ENCODE measurements at places on chromosomes 5 and 9.

DNA sequence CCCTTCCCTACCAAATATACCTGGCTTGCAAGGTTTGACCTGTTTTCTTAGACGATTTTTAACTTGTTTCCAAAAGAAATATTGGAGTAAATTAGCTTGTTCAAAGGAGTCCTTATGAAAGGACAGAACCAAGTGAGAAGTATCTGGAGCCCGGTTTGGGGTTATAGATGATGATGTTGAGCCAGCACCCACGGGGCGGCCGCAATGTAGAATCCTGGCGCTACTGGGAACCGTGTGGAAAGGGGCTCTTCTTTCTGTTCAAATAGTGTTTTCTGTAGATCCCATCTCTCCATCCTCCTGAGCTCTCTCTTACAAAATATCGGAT is 517 bp upstream of the EXOSC2 start:
- no peak for DNase-seq

GRCh38 chr5:39016587-39017275 is 57.5 kb downstream of the RICTOR start:
- no peak for DNase-seq

GRCh38 chr9:119792242-119792641 is 423.0 kb upstream of the BRINP1 start:
- no peak for DNase-seq

GRCh38 chr9:125479846-125480615 is 218.4 kb downstream of the GAPVD1 start:
- no peak for DNase-seq

DNA sequence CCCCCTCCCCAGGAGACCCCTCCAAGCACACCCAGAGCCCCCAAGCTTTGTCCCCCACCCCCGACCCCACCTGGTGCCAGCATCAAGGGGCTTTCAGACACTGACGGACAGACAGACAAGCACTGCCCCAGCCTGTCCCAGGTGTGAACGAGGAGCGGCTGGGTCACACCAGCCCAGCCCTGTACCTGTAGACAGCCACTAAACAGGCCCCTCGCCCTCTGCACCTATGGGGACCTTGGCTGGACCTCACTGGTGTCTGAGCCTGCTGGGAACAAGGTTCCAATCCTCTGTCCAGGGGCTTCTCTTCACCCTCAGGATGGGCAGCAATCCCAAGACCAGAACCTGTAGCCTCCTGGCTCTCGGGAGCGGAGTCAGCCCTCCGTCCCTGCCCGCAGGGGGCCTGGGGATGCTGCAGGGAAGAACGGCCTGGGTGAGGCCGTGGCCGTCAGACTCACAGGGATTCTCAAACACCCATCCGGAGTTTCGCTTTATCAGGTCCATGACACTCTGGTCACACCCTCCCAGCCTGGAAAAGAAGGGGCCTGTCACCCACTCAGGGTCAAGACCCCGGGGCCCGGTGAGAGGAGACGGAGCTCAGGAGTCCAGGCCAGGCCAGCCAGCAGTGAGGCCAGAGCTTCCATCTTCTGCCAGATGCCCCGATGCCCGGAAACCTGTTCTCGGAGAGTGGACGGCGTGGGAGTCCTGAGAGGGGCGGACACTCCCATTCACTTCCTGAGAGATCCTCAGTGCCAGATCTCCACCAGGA is 2.8 kb downstream of the LCN6 start:
- no peak for DNase-seq

DNA sequence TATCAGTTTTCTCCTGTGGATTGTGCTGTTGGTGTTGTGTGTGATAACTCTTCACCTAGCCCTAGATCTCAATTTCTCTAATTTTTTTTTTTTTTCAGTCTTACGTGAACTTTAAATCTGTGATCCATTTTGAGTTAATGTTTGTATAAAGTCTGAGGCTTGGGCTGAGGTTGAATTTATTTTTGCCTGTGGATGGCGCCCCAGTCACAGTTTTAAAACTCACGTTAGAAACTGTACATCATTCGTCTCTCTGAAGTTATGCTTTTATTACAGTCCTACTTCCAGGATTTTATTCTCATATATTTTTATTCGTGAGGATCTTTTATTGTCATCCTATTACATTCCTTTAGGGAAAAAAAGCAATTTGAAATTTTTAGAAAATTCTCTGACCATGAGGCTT is 103.1 kb downstream of the EHMT1 start:
- peak; percentile 42 for DNase-seq

GRCh38 chr5:28691526-28691925 is 1653.1 kb upstream of the CDH9 start:
- no peak for DNase-seq

DNA sequence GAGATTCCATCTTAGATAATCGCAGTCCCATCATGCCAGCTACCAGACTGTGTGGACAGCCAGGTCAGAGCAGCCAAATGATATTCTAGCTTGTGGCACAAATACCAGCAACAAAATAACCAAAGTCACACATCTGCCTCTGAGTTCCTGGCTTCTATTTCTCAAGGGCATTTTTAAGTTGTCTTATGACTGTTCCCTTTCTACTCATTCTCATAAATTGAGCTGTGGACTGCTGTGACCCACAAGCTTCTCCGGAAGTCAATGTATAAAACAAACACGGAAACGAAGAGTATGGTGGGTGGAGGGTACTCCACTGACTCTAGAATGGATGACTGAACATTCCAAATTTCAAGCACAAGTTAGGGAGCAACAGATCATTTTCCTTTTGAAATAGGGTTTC is 43.9 kb downstream of the PDCD1LG2 start:
- no peak for DNase-seq

GRCh38 chr9:33649463-33649862 is 125.4 kb downstream of the ANKRD18B start:
- DNase-seq, result no peak

DNA sequence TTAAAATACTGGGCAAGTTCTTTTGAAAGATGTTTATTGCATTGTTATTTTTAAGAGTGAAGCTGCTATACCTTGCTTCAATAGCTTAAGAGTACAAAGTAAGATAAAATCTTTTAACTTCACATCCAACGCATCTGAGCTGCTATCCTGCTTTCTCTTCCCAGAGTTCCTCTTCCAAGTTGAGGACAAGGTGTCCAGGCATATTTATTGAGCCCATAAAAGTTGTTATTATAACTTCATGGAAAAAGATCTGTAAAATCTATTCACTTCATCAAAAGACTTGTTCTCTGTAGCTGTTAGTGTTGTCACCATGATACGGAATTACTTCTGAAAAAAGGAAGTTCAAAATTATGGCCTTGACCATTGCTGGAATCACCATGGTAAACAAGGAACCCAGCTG is 306.2 kb upstream of the ELAVL2 start:
- DNase-seq, result no peak

DNA sequence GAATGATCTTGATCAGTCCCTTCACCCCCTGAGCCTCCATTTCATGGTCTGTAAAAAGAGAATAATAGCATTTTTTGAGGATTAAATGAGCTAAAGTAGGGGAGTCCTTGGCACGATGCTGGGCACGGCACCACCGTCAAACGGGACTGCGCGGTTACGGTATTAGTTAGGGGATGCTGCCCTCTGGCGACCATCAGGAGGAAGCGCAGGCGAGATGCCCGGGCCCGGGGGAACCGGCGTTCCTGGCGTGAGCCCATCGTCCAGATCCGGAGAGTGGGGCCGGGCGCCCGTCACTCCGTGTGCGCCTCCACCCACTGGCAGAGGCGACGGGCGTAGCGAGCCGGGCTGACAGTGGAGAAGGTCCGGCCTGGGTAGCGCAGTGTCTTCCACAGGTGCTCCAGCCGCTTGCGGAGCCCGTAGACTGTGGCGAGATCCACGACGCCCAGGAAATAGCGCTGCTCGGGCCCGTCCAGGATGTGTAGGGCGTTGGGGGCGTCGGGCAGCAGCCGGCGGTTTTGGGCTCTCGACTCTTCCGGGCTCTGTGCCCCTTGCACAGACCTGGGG is 4.8 kb upstream of the ST6GALNAC4 start:
- peak; percentile 83 for DNase-seq

DNA sequence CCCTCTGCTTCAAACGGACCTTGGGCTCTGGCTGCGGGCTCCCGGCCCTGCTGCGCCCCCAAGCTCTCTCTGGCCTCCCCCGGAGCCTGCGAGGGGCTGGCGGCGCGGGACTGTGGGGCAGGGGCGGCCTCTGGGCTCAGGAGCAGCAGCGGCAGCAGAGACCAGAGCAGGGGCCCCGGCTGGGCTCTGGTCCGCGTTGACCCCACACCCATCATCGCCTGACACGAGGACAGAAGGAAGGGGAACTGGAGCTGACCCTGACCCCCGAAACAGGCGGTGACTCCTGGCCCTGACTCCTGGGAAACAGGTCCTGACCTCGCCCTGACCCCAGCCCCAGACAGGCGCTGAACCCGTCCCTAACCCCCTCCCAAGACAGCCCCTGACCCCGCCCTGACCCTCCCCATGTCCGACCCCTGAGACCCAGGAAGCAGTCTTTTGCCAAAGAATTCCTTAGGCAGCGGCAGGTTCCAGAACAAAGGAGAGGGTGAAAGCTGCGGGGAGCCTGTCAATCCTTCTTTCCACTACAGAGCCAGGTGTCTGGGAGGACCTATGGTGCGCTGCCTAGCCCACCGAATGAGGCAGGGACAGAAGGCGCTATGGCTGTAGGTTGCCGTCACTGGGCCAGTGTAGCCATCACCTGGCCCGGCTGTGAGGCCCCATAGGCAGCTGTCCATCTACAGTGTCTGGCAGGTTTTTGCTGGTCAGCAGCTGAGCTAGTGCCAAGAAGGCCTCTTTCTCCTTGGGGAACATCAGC is 74.7 kb upstream of the SPTLC1 start:
- DNase-seq, result no peak

- DNase-seq, result no peak
Observed at GRCh38 chr9:2336055-2336454, 285.5 kb upstream of the VLDLR start.

- no peak for DNase-seq
Observed at GRCh38 chr5:142830241-142831008, 60.2 kb downstream of the ARHGAP26 start.

Measured in CD4-positive, alpha-beta T cell treated with Interleukin-2 at 100 ng/mL for 4 hours (primary cell).